ENCODE measurements at places on chromosomes 5 and 9.
A peak's percentile ranks its signal among the peaks of the same experiment; 100 is the strongest.

GRCh38 chr5:55037890-55038289 is 13.8 kb downstream of the GZMK start:
- DNase-seq, result no peak

GRCh38 chr5:168316139-168316578 is 24.7 kb downstream of the WWC1 start:
- no peak for DNase-seq

DNA sequence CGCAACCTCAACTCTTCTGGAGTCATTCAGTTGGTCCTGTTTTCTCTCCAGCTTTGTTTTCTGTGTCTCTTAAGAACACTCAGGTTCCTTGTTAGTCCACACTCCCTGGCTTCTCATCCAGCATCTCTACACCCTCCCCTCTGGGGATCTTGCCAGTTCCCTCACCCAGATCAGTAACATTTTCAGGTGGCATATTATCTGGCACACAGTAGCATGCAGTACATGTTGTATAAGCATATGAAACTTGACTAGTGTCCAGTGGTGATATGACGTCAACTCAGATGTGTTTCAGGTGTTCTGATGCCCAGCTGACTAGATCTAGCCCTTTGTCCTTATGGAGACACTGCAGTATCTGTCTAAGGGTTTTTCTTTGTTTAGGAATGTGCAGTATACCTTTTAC is 184.3 kb downstream of the ARHGAP26 start:
- no peak for DNase-seq

- DNase-seq, result no peak
Observed at GRCh38 chr5:104095527-104095926, 532.9 kb upstream of the NUDT12 start.

- DNase-seq, result no peak
Observed at GRCh38 chr9:13734601-13735000, 455.1 kb upstream of the MPDZ start.

GRCh38 chr5:56170557-56170956 is 62.6 kb downstream of the ANKRD55 start:
- no peak for DNase-seq

GRCh38 chr9:125926936-125927335 is 179.8 kb downstream of the PBX3 start:
- no peak for DNase-seq

GRCh38 chr9:14585730-14586473 is 107.3 kb downstream of the ZDHHC21 start:
- peak; percentile 67 for DNase-seq

- no peak for DNase-seq
Observed at GRCh38 chr9:87869082-87869481, 13.6 kb upstream of the SPATA31E1 start.

GRCh38 chr9:113536166-113536482 is 72.6 kb downstream of the RGS3 start:
- DNase-seq, result no peak

- no peak for DNase-seq
Observed at GRCh38 chr9:109027176-109027575, 13.9 kb upstream of the CTNNAL1 start.

DNA sequence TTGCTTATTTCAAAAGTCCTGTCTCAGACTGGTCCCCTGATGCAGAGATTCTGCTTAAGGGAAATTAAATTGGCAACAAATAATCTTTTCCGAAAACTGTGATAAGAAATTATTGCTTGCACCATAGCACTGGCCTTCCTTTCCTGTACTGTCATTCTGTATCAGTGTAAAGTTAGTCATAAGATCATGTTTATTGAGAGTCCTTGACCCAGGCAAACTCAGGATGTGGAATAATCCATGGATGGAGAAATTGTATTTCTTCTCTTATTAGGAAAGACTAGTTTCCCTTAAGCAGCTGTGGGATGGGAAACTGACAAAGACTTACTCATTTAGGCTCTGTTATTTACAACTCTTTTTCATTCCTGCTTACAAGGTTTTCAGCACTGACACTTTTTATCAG is 83.0 kb upstream of the RANBP6 start:
- DNase-seq, result no peak

DNA sequence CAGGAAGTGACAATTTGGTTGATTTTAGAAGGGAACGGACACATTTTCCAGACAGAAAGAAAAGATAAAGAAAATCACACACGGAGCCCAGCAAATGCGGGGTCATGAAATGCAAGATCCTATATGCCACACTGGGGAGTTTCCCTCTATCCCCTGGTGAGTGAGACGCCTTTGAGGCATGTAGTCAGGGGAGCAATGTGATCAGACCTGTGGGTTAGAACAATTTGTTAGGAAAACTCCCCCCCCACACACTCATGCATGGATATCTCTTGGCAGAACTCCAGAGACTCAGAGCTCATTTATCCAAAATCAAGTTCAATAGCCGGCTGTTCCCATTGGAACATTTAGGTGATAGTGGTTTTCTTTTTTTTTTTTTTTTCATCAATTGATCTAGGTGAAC is 71.7 kb upstream of the TRIO start:
- no peak for DNase-seq

- DNase-seq, result no peak
Observed at GRCh38 chr5:122291000-122291901, 20.8 kb upstream of the SNCAIP start.

DNA sequence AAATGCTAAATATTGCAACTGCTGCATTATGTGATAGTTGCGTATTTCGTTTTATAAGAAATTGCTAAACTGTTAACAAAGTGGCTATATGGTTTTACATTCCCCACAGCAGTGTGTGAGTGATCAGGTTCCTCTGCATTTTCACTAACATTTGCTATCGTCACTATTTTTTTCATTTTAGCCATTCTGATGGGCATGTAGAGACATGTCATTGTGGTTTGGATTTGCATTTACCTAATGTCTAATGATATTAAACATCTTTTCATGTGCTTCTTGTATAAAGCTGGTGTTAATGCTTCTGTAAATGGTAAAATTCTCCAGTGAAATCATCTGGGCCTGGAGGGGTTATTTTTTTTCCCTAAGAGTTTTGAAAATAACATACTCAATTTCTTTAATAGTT is 61.6 kb downstream of the ERCC6L2 start:
- no peak for DNase-seq

DNA sequence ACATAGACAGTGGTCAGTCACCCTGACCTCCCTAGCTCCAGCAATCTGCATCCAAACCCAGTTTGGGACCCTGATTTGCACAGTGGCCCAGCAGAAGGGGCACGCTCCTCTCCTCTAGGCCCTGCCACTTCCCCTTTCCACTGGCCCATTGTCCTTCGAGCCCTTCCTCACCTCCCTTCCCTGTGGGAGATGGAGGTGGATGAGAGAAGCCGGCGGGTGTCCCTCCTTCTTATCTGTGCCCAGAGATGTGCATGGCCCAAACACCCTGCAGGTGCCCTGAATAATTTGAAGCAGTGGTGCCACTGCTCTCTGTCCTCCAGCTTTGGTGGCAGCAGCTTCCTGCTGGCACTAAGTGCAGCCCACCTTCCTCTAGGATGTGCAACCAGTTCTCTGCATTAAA is 140.0 kb downstream of the BARX1 start:
- DNase-seq, result no peak

DNA sequence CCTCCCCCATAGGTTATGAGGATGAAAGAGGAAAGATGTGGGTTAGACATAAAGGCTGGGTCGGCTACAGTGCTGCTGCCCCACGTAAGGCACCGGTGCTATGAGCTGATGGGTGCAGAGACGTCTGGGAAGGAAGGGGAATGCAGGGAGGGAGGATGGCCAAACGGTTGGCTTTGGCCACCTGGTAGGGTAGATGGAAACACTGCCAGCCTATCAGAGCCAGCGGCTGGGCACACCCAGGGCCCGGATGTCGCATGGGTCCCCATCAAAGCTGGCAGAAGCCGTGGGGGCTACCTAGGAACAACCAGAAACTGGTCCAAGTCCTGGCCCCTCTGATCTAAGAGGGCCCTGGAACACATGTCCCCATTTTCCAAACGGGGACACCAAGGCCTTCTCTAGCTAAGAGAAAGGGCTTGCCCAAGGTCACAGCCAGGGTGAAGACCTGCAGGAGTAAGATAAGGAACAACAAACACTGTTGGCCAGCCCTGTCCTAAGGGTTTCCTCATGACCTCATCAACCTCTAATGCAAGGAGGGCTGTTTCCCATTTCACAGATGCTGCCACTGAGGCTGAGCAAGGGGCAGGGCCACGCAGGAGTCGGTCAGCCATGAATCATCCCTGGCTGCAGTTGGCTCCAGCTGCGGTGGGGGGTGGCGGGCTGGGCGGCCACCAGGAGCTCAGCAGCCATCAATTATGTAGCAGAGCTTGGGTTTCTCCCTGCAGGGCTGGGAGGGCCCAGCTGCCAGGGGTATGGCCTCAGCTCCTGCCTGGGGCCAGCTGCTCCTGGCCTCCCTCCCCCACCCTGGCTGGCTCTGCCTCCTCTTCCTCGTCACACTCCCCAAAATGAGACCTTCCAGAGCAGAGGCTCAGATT is 4.9 kb downstream of the SH3GLB2 start:
- no peak for DNase-seq

DNA sequence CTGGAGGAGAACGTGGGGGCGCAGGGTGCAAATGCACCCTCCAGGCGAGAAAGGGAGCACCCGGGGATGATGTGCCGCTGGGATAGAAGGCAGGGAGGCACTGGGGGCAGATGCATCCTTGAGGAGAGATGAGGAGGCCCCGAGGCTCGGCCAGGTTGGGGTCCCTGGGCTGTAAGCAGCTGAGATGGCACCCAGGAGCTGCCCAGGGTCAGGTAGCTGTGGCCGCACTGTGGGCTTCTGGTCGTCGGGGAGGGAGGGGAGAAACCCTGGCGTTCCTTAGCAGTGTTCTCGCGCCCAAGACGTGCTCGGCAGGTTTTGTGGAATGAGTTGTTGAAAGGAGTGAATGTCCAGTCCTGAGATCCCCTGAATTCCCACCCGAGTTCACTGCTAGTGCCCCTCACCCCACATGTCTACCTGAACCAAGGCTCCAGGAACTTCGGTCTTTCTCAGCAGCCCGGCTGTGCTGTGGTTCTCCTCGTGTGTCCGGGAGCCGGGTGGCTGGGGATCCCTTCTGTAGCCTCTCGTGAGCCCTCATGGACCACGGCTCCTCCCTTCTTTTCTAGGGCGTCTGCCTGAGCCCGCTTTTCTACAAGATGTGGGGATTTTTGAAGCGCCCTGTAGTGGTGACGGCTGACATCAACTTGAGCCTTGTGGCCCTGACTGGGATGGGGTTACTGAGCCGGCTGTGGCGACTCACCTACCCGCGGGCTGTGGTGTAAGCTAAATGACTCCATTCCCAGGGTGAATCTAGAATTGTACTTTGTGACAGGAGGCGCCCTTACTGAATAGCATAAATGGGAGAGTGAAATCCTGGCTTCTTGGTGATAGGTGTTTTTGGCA is 1.1 kb downstream of the POMT1 start:
- peak; percentile 72 for DNase-seq

- DNase-seq, result no peak
Observed at GRCh38 chr9:110016340-110016739, 191.6 kb downstream of the C9orf152 start.

GRCh38 chr5:163941079-163941478 is 435.7 kb downstream of the MAT2B start:
- no peak for DNase-seq

- no peak for DNase-seq
Observed at GRCh38 chr5:57931807-57932206, 449.2 kb upstream of the ACTBL2 start.

DNA sequence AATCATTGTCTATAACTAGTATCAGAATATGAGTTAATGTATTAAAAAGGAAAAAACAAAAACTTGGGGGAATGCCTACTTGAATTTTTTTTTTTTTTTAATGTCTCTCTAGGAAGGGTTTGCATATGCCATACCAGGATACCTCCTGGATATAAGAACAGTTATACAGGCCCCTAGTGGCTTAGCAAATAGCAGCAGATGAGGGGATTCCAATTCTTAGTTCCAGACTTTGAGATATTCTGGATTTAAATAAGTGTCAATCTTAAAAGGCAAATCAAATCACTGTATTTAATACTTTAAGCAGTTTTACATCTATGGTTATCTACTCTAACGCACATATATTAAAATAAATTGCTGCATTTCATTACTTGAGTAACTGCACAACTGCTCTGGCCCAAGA is 1055.5 kb upstream of the DMAC1 start:
- no peak for DNase-seq
